Breast epithelium (tissue), 4 donors: ENCODE measurements at places on chromosomes 2 and 18. TPM values are rescaled to one million over a fixed set of nuclear protein-coding genes. Genes with fewer than 3 reads are reported as not detected.

Gene POU3F3
- total RNA-seq = 3.4 TPM

Gene EHBP1
- total RNA-seq = 118 TPM

Gene GIGYF2
- total RNA-seq = 156 TPM

Gene COLEC11
- 1.9 TPM for total RNA-seq

Gene PSD4
- total RNA-seq = 40.3 TPM

Gene MSGN1
- total RNA-seq = not detected

Gene CRYGD
- total RNA-seq = not detected

Gene TEKT4
- not detected for total RNA-seq

Gene TCF4
- 79.6 TPM for total RNA-seq

Gene AGAP1
- 25.9 TPM for total RNA-seq

- DNase-seq = no peak
These were observed 44.0 kb downstream of the ACKR3 start for GRCh38 chr2:236613612-236614011.

DNA sequence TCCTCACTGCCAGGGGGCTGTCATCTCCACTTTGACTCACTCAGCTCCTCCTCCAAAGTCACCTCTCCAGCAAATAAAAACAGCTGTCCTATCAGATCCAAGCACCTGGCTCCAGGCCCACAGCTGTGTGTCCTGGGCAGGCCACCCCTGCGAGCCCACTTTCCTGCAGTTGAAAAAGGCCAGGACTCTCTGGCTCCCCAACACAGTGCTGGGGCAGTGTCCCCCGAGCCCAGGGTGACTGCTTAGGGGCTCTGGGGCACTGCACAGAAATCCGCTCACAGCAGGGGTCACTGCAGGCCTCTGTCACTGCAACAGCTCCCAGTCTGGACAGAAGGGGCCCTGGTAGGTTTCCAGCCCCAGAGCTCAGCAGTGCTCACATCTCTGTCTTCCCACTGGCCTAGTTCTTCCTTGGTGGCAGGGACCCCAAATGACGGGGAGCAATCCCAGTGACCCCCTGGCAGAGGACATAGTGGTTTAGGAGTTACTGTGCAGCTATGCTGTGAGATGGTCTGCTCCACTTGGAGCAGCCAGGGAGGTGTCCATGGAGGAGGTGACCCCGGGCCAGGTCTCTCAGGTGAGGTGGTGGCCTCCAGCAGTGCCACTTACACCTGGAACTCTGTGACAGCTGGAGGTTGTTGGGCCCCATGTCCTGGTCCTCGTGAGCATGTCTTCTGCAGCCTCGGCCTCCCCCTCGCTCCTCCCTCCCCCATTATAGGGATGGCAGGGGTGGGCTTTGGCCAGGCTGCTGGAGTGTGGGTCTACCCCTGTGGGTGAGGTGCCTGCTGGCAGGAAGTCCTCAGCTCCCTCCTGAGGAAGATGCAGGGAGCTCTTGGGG, 35.5 kb downstream of the HS6ST1 start:
- no peak for DNase-seq

- DNase-seq = no peak
These were observed 951.1 kb upstream of the CNTNAP5 start for GRCh38 chr2:123073956-123074355.

DNA sequence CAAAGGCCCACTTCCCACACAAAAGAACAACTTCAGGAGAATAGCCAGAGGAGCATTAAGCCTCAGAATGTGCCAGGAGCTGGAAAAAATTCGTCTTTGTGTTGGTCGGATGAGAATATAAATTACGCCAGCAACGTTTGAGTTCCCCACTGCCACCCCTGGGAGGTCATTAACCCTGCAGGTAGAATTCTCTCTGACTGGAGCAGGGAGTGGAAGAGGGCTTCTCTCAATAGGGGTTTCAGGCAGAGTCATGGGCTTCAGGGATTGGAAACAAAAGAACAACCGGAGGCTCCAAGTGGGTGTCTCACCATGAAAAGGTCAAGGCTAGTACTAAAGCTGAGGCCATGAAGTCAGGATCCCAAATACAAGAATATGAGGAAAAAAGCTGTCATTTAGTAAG, 69.0 kb upstream of the DDX18 start:
- DNase-seq = no peak

- no peak for DNase-seq
These were observed 34.7 kb downstream of the RFX8 start for GRCh38 chr2:101440127-101440738.

- no peak for DNase-seq
These were observed 508 bp downstream of the CD8A start for GRCh38 chr2:86790134-86790675.

DNA sequence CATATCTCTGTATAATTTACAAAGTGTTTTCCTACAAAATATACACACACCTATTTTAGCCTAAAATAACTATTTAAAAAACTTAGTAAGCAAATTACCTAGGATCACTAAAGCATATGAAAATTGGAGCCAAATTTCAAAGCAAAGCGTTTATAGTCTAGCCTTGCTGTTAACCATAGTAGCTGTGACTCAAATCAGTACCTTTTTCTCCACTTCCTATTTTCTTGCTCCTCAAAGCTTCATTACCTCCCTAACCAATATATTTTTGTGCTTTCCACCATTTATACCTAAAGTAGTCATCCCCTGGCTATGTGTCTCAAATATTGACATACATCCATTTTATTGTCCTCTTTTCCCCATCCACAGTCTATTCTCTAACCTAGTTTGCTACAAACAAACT, 73.1 kb downstream of the ERBB4 start:
- DNase-seq = no peak

- DNase-seq = no peak
These were observed 662 bp downstream of the ACVR2A start for GRCh38 chr2:147845411-147845971.

DNA sequence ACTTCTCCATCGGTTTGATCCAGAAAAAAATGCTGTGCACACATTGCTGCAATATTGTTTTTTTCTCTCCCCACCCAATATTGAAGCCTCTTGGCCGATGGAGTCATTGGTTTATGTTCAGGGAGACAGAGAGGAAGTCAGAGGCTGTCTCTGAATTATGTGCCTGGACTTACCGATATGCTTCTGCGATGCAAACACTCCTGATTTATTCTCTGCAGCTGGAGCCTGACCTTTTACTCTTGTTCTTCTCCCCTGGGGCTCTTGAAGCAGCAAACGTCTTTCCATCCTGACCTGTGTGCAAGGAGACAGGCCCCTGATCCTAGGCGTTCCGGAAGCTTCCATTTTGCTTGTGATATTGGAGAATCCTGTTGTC, 99.6 kb downstream of the PTGR3 start:
- no peak for DNase-seq

DNA sequence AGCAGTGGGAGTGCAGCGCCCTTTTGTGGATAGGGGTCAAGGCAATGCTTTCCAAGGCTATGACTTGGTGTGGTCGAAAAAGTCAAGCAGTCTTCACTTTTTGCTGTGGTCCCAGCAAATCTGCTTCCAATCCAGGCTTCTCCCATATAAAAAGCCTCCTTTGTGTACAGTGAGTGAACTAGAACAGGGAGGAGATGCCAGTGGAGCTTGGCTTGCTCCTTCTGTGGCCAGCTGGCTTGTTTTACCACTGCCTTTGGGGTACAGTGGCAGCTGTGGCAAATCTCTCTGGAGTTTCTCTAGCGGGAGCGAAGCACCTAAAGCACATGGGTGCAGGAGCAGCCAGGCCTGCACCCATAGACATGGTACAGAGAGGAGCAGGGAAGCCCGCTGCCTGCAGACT, 103.5 kb downstream of the MSH2 start:
- no peak for DNase-seq

DNA sequence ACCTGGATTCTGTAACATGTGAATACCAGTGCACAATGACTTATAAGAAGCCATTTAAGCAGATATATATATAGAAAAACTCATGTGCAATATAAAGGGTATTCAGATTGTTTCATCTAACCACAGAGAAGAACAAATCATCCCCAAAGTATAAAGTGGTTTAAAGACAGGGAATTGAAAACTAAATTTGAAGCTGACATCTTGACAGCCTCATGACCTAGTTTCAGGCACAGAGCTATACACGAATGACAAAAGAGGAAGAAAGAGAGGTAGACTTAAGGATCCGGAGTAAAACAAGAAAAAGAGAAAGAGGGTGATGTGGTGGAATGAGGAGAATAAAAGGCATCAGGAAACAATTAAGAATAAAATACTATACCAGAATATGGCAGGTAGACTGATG, 194.5 kb downstream of the EPHA4 start:
- no peak for DNase-seq

- no peak for DNase-seq
These were observed 20.1 kb upstream of the SLC39A10 start for GRCh38 chr2:195636890-195637289.

DNA sequence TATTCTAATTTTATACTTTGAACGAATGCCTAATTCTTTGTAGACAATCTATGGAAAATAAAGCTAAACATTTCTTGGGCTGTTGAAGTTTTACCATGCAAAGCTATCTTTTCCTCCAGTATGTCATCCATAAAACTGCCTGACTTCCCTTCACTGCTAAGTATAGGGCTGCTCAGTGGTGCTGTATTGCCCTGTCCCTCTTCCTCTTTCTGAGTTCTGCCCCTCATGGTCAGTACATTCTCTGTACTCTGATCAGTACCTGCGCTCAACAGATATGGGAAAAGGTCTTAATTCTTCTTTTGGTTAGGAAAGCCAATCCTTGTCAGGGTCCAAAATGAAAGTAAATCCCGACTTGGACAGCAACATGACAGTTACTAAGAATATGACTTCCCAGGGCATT, 321.9 kb downstream of the RAD51AP2 start:
- no peak for DNase-seq

GRCh38 chr18:56197241-56197859, 441.0 kb downstream of the TXNL1 start:
- DNase-seq = no peak

DNA sequence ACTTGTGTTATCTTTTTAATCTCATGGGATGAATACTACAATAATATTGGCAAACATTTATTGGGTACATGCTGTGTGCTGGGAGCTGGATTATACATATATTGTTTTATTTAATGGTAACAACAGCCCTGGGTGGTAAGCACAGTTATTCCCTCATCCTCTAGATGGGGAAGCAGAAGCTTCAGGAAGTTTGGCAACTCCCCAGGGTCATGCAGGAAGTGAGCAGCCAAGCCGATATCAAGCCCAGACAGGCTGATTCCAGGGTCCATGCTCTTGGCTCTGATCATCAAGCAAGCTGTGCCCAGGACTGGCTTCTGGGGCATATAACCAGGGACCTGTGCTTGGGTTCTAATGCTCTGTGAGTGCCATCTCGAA, 155.8 kb downstream of the ZNF516 start:
- DNase-seq = no peak

GRCh38 chr2:13230221-13230620, 513.5 kb downstream of the TRIB2 start:
- DNase-seq = no peak

GRCh38 chr2:223541546-223541945, 60.6 kb downstream of the SCG2 start:
- no peak for DNase-seq

DNA sequence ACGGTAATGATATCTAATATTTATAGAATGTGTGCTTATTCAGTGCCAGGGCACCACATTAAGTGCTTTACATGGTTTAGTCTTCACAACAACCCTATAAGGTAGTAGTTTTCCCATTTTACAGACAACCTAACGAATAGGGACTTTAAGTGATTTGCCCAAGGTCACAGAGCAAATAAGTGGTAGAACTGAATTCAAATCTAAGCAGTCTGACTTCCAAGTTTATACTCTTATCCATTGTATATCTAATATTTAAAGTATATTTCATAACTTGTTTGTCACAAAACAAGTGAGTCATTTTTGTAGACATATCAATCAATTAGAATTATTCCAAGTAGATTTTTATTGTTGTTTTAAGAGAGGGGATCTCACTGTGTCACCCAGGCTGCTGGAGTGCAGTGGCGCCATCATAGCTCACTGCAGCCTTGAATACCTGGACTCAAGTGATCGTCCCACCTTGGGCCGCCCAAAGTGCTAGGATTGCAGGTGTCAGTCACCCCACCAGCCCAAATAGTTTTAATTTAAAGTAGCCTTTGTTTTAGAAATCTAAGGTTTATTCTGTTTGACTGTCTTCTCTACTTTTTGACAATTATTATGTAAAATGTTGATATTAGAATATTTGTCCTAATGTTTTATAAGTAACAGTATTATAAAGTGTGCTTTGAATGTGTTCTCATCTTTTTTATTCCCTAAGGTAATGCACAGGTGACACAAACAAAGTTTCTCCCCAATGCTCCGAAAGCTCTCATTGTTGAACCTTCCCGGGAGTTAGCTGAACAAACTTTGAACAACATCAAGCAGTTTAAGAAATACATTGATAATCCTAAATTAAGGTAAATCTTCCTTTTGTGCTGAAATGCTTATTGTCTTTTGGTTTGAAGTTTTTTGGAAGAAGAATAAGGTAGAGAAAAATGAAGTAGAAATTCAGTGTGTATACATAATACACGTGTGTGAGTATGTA, 15.1 kb downstream of the DDX1 start:
- DNase-seq = no peak

DNA sequence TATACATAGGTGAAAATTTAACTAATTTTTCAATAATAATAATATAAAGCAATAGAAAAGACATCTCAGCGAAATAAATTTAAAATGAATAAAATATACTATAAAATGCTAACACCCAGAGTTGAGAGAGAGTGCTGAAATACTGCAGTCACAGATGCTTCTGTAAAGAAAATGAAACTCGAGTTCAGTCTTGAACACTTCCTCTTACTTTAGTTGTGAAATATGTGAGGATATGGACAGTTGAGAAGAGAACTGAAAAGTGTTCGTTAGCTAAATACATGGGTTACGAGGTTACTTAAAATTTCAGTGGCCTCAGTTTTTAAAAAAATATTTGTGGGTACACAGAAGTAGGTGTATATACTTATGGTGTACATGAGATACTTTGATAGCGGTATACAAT, 106.8 kb downstream of the DNAH7 start:
- DNase-seq = no peak

- DNase-seq = no peak
These were observed 95.5 kb downstream of the C2orf74 start for GRCh38 chr2:61257446-61257845.

GRCh38 chr2:9914384-9915065, 37.0 kb upstream of the GRHL1 start:
- DNase-seq = no peak

DNA sequence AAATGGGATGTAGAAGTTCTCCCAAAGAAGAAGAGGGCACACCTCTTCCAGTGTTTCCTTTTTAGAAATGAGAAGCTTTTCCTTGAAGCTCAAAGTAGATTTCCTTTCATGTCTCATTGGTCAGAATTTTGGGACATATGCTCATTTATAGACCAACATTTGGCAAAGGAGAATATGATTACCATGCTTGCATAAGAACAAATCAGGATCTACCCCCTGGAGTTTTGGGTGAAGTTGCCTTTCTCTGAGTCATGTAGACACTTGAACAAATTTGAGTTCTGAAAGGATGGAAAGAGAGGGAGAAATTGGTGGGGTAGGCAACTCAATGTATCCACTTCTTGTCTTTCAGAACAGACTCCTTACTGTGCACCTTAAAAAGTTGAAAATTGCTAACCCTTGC, 409.0 kb downstream of the SLC4A3 start:
- DNase-seq = no peak
